ENCODE measurements at places on chromosomes 5 and 9. TPM values are rescaled to one million over a fixed set of nuclear protein-coding genes. Genes with fewer than 3 reads are reported as not detected.

Gene TEX48
- total RNA-seq: not detected

- DNase-seq: no peak
Observed at GRCh38 chr9:88339317-88339716, 48.9 kb upstream of the SPIN1 start.

- DNase-seq: no peak
Observed at GRCh38 chr5:131369558-131369957, 105.7 kb downstream of the CDC42SE2 start.

- DNase-seq: no peak
Observed at GRCh38 chr9:122216798-122217418, 11.8 kb downstream of the LHX6 start.

- DNase-seq: no peak
Observed at GRCh38 chr9:70100362-70100761, 56.7 kb downstream of the MAMDC2 start.

DNA sequence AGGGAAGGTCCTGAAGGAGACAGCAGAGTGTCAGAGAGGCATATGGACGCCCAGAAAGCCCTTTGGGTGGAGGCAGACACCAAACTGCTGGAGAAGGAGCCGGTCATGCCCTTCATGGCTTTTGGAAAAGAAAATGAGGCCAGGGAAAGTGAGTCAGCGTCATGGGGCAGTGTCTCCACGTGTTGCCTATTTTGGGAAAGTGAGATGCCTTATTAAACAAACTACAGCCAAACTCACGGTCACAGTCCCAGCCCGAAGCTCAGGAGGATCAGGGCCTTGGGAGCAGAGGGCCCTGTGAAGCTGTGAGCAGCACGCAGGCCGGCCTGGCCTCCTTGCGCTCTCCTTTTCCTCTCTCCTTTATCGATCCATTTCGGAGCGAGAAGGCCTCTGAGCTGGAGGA, 25.0 kb downstream of the RGS3 start:
- DNase-seq: peak; percentile 80

- DNase-seq: peak; percentile 86
Observed at GRCh38 chr9:93098236-93098946, 2.4 kb downstream of the CARD19 start.

DNA sequence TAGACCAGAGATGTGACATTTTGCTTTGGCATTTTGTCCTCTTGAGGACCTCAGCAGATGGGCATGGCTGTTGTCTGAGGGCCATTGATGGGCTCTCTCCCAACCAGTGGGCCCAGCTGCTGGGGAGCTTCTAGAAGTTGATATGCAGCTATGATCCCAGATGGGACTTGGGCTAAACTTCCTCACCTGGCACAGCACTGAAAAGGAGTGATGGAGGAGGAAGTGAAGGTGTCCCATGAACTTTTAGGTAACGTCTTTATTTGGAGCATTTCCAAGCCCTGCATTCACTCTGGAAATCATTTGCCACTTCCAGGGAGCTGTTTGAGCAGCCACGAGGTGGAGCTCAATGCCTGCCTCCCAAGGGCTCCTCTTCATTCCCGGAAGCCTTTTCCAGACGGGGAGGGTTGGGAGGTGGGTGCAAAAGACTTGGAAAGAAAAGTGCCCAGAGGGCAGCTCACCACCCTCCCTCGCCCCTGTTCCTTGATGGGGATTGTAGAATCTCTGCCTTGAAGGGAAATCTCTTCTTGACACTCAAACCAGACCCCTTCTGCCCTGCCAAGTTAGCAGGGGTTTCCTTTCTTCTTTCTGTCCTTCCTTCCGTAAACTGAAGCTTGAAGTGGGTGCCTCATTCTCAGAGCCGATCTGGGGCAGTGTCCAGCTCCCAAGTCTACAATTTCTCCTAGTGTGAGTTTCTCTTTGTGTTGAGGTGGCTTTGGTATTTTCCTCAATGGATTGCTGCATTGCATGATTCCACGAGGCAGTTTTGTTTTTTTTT, 18.1 kb upstream of the NEUROG1 start:
- DNase-seq: no peak

DNA sequence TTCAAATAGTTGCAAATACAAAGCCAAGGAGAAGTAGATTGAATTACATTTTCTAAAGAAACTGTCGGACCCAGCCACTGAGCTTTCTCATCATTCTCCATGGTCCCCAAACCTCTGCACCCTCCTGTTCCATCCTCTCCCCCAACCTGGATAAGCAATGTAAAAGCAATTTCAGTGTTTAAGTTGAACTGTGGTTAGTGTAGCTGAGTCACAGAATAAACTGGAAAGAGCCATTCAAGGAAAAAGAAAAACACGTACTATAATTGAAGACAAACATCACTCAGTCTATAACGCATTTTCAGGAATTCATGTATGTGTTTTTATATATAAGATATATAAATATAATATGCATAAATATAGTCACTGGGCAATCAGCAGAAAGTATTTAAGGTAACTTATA, 54.1 kb upstream of the TMEM161B start:
- no peak for DNase-seq

- DNase-seq: no peak
Observed at GRCh38 chr9:18689921-18690320, 216.0 kb downstream of the ADAMTSL1 start.

DNA sequence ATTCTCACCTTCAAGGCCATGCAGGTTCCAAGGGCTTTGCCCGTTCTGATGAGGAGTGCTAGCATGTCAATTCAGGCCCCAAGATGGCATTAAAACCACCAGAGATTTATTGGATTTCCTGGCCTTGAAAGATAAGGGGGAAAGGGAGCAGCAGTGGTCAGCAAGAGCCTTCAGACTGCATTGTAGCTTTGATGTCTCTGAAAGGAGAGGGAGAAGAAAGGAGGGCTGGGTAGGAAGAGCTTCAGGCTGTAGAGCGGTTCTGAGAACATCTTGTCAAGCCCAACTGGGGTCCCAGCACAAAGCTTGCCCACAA, 41.8 kb upstream of the FGF1 start:
- DNase-seq: no peak

DNA sequence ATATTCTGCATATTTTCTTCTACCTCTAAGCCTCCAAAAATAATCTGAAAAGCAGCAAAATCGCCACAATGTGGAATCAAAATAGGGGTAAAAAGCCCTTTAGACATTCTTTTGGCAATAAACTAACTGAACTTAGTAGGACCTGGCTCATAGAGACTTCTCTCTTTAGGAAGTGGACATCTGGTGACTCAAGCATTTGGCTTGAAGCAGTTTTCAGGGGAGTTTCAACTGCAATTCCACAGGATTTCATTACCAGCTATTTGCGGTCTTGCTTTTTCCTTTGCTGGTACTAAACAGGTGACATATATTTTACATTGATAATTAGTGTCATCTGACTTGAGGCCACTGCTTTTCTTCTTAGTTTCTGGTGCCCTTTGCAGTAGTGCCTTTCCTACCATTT, 173.2 kb upstream of the FBN2 start:
- no peak for DNase-seq

DNA sequence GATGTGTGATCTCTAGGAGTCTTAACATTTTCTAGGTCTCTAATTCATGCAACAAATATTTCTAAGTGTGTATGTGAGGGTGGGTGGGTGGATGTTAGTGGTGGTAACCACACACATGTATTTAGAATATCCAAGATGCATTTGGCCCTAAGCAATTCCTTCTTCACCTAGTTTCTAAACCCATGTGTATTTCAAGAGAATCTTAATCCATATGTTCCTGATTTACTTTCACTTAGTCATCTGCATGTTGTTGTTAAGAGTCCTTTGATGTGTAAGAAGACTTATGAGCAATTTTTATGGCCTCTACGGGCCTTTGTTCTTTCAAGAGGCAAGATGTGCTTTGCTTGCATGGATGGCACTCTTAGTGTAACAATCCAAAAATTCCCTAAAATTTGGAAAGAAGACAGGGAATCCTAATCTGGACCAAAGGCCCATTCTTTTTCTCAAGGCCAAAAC, 282.6 kb downstream of the SPATA31D1 start:
- no peak for DNase-seq

GRCh38 chr5:16013334-16014065, 166.1 kb downstream of the MARCHF11 start:
- DNase-seq: no peak

DNA sequence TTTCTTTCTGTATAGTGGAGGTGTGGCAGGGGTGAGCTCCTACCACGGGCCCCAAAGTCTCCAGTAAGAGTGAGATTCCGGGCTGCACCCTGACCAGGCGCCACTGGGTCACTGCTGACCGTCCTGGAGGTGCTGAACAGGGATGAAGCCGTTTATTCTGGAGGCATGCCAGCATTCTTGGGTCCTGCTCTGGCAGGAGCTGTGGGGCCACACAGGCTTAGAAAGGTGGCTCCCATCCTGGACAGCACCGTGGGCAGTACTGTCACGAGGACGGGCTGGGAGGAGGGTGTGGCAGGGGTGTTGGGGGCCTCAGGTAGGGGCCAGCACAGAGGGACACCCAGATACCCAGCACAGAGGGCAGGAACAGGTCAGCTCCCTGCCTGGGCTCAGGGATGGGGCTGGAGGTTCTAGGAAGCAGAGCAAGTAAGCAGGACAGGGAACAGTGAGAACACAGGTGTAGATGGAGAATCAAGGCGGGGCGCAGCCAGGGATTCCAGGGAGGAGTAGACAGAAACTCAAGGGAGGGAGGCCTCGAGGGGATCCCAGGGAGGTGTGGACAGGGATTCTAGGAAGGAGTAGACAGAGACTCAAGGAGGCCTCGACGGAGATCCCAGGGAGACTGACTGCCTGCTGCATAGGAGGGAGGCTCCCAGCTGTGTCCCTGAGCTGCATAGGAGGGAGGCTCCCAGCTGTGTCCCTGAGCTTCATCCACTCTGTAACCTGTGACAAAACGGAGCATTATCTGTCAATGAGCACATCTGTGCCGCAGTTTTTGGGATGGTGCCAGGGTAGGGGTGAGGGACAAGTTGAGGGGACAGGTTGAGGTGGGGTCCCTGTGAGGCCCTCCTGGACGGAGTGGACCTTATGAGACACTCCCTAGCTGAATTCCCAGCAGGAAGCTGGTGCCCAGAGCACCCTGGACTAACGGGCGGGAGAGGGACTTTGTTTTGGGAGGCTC, 1.1 kb upstream of the PLEKHG4B start:
- DNase-seq: no peak

- no peak for DNase-seq
Observed at GRCh38 chr5:94457788-94458187, 160.6 kb downstream of the KIAA0825 start.

Gene SLC35D2
- total RNA-seq: 3.0 TPM

GRCh38 chr5:173733831-173734501, 117.5 kb upstream of the BOD1 start:
- DNase-seq: no peak

Gene VCP
- 265 TPM for total RNA-seq

DNA sequence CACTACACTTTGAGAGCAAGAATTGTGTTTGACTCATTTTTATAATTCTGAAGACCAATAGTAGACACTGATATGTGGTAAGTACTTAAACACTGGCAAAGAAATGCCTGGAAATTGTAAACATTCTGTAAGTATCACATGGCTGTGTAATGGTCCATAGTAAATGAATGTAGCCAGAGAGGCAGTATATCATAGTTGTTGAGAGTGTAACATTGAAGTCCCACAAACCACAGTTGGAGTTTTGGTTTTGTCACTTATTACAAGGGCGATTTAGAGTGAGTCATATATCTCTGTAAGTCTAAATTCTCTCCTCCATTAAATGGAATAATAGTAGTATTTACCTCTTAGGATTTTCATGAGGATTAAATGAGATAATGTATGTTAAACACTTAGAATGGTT, 181.1 kb upstream of the MEF2C start:
- no peak for DNase-seq

Gene GDA
- 0.82 TPM for total RNA-seq

Gene ANKRD31
- not detected for total RNA-seq

Gene ST8SIA4
- total RNA-seq: 1.3 TPM

DNA sequence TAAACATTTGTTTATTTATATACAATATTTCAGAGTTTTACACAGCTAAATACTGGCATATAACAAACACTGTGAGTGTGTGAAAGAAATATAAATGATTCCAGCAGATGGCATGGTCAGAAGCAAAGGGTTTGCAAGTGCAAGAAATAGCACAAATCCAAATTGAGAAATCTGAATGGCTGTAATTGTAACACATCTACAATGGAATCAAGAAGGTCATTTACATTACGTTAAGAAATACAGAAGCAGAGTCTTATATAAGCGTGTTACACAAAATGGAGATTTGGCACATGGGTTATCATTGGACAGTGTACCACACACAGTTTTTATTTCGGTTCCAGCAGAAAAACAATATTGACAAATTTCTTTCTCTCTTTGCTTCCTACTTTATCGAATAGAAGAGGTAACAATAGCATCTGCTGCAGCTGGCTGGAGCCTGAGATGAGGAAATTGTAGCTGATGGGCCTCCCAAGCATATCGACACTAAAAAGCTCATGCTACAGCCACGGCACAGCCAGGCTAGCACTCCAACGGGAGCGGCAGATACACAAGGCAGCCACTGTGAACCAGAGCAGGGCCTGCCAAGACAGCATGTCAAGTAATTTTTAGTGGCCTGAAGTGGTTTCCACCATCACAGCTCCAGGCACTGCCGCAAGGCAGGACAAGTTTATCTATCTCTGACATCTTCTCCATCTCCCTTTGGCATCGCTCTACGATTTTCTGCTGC, 564.6 kb upstream of the DMAC1 start:
- no peak for DNase-seq

DNA sequence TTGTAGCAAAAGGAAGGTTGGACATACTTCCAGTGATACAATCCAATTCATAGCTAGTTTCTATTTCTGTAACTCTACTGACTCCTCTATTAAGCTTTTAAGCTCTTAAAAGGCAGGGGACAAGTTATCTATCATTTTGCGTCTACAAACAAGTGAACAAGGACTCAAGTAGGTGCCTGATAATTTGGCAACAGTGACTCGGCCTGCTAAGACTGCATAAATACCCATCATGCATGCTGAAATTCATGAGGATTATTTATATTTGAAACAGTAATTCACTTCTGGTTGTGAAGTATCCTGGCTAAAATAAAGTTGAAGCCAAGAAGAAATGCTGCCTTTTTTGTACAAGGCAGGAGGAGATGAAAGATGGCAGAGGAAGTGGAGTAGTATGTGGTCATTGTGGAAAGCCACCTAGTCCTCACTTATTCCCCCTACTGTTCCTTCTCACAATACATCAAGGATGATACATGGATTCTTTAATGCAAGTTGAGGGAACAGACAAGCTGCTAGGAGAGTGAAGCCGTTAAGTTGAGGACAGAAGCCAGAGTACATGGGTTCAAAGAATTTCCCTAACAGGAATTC, 74.0 kb downstream of the MRPS27 start:
- DNase-seq: no peak

Gene AGTPBP1
- total RNA-seq: 39.7 TPM

- peak; percentile 91 for DNase-seq
Observed at GRCh38 chr5:139640421-139641115, 7.6 kb upstream of the CXXC5 start.

Gene ACOT12
- total RNA-seq: 0.53 TPM

Gene TMEM171
- not detected for total RNA-seq

Gene SPINK7
- total RNA-seq: not detected

- DNase-seq: no peak
Observed at GRCh38 chr5:2675548-2675947, 75.9 kb downstream of the IRX2 start.

Measured in gastrocnemius medialis (tissue), 4 donors.